Type B pancreatic cell (in vitro differentiated cells): ENCODE measurements at places on chromosomes 6 and 20. TPM values are rescaled to one million over a fixed set of nuclear protein-coding genes. Genes with fewer than 3 reads are reported as not detected.
A peak's percentile ranks its signal among the peaks of the same experiment; 100 is the strongest.

ERVFRD-1 gene
- total RNA-seq, result not detected in 2 replicates

GRCh38 chr20:24129641-24130040 is 141.1 kb upstream of the GGTLC1 start:
- H3K4me1 ChIP-seq, result peaks cover 10% of the 10 kb centered on the region
- peaks cover 10% of the 10 kb centered on the region for H3K27me3 ChIP-seq
- H3K27ac ChIP-seq, result no peak overlapping the region
- no peak for DNase-seq
- H3K4me3 ChIP-seq, result no peak overlapping the region

ABHD16B gene
- total RNA-seq, result not detected in 2 replicates

- peak; percentile 50 for DNase-seq
- H3K4me3 ChIP-seq, result no peak overlapping the region
- H3K27ac ChIP-seq, result no peak overlapping the region
- H3K4me1 ChIP-seq, result peaks cover 10% of the 10 kb centered on the region
- no peaks in the 10 kb centered on the region for H3K36me3 ChIP-seq
- H3K27me3 ChIP-seq, result peaks cover 6% of the 10 kb centered on the region
Measured at GRCh38 chr20:24691901-24692351, 222.5 kb downstream of the SYNDIG1 start.

TMEM151B gene
- 0.52 and 3.2 TPM in 2 replicates for total RNA-seq
